ENCODE measurements at places on chromosomes 3 and 15.

DNA sequence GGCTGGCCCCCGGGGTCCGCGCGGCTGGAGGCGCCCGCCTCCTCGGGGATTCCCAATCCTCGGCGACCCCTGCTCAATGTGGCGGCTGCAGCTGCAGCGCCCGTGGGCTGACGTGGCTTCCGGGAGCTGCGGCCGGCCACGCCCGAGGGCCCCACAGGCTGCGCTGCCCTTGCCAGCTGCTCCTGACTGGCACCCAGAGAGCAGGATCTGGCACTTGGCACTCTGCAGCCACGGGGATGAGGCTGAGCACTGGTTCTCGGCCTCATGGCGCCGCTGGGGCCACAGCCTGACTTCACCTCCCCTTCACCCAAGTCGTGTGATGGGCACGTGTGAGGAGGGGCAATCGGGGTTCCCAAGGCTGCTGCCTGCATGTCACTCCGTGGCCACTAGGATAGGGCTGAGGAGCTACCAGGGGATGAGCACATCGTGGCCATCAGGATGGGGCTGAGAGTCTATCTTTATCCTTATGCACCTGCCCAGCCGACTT lies 267.8 kb upstream of the FRG2C start:
- no peak for DNase-seq

DNA sequence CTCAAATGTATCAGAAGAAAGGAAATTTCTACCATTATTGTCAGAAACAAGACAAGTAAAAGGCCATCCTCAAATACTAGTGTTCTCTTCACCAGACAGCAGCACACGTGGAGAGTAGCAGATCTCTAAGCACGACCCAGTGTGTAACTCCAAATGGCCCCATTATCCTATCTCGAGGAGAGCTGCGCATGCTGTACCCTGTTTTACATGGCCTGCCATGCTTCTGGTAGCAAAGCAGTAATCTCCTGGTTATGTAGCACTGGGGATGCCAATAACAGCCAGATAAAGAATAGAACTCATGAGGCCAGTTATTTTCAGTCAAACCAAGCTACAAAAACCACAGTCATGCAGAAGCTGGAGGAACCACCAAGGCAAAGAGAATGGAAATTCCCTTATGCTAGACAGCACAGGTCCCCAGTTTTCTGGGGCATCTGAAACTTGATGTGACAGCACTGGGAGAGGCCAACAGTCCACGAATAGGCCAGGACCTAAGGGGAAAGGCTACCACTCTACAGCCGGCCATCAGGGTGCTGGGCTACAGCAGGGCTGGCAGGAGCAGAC lies 73.0 kb downstream of the LIPC start:
- DNase-seq = no peak

- DNase-seq = no peak
These were observed 3.0 kb upstream of the SOX14 start for GRCh38 chr3:137761099-137761562.

- DNase-seq = no peak
These were observed 10.8 kb upstream of the PDIA3 start for GRCh38 chr15:43735416-43735815.

- DNase-seq = no peak
These were observed 77.9 kb upstream of the DCLK3 start for GRCh38 chr3:36842275-36842674.

- no peak for DNase-seq
These were observed 134.1 kb upstream of the COL8A1 start for GRCh38 chr3:99504258-99504657.

Measured in osteocyte (in vitro differentiated cells).